Neural progenitor cell (in vitro differentiated cells): ENCODE measurements at places on chromosomes 3 and 15.
A peak's percentile ranks its signal among the peaks of the same experiment; 100 is the strongest.

- DNase-seq = no peak
Measured at GRCh38 chr3:10360478-10360877, 39.6 kb upstream of the SEC13 start.

- no peak for DNase-seq
Measured at GRCh38 chr3:72144773-72145505, 360.0 kb upstream of the PROK2 start.

GRCh38 chr3:52248816-52249547 is 3.4 kb downstream of the PPM1M start:
- DNase-seq = no peak

DNA sequence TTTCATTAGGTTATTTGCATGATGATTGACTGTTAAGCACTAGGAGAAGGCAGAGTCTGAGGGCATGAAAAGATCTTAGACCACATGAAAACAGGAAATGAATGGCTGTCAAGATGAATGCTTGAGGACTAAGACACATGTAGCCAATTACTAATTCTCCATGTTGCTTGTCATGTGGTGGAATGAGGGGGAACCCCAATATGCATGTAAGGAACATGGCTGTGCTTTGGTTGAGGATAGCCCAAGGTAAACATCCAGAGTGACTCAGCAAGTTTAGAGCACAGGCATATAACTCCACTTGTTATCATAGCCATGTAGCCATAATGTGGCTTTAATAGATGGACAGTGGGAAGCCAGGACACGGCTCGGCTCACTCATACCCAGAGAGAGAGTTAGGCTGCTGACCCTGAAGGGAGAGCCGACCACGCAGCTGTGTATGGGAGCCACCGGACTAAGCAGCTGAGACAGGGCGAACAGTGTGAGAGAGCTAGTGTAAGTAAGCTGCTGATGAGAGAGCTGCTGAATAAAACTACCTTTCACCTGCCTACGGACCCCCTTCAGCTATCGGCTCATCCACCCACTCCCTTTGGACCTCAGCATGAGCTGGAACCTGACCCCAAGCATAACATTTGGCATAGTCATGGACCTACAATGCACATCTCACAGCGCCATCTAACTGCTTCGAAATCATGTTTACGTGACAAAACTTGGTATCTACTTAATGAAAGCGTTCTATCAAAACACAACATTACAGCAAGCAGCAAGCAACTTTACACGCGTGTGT is 37.6 kb downstream of the ANO10 start:
- DNase-seq = no peak

DNA sequence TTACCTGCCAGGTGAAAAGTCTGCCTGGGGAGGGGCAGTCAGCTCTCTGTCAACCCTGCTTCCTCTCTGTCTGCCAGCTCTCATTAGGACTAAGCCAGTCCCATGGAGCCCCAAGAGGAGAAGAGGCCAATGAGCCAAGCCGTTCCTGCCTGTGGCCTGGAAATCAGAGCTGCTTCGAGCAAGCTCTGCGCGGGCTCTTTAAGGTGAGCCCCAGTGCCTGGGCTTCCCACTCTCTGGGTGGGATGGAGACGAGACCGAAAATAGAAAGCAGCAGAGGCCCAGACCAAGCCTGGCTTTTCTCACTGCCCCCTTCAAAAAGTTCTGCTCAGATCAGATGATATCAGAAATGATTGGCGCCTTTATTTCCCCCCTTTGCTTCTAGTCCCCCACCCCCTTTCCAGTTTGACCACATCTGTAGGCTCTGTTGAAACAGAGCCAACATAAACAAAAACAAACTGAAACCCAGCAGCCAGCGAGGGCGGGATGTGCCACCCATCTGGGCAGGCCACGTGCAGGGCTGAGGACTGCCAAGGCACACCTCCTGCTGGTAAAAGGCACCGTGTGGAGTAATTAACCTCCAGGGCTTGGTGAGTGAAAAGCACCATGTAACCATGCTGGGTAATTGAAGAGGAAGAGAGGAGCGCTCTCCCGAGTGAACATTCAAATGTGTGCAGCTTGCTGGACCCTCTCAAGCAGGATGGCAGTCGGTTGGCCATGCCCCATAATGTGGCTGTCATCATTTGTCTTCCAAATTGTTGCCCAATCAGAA is 471.0 kb upstream of the PROK2 start:
- no peak for DNase-seq

GRCh38 chr3:115292131-115292530 is 145.0 kb upstream of the ZBTB20 start:
- DNase-seq = no peak

DNA sequence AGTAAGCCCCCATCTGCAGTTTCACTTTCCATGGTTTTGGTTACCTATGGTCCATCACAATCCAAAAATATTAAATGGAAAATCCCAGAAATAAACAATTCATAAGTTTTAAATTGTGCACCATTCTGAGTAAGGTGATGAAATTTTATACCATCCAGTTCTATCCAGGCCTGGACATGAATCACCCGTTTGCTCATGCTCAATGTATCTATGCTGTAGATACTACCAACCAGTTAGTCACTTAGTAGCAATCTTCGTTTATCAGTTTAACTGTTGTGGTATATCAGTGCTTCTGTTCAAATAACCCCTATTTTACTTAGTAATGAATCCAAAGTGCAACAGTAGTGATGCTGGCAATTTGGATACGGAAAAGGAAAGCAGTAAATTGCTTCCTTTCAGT is 381.9 kb upstream of the AGTR1 start:
- DNase-seq = no peak

DNA sequence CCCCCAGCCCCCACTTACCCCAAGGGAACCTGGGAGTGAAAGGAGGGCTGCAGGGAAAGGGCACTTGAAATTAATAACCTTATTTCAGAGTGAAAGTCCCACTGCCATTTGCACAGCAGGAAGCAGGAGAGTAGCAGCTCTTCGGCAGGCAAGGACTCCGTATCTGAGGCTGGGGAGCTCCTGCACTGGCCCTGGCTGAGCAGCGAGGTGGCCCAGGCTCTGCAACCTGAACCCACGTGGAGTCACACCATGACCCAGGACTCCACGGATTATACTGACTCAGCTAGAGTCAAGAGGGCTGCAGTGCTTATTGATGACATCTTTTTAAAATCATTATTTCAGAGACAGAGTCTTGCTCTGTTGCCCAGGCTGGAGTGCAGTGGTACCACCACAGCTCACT is 214.5 kb downstream of the XXYLT1 start:
- no peak for DNase-seq

DNA sequence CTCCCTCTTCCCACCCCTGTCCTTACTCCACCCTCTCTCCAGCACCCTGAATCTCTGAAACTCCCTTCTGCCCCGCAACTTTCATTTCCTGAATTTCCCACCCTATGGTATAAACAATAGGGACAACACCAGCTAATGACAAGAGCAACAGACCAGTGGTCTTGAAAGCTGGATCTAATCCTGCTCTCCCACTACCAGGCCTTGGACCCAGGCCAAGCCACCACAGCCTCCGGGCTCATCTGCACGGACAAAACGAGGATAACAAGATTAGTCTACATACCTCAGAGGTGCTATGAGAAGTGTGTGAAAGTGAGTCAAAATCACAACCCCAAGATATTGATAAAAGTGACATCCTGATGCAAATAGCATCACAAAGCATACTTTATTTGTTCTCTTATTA is 128.6 kb downstream of the ERC2 start:
- DNase-seq = no peak

DNA sequence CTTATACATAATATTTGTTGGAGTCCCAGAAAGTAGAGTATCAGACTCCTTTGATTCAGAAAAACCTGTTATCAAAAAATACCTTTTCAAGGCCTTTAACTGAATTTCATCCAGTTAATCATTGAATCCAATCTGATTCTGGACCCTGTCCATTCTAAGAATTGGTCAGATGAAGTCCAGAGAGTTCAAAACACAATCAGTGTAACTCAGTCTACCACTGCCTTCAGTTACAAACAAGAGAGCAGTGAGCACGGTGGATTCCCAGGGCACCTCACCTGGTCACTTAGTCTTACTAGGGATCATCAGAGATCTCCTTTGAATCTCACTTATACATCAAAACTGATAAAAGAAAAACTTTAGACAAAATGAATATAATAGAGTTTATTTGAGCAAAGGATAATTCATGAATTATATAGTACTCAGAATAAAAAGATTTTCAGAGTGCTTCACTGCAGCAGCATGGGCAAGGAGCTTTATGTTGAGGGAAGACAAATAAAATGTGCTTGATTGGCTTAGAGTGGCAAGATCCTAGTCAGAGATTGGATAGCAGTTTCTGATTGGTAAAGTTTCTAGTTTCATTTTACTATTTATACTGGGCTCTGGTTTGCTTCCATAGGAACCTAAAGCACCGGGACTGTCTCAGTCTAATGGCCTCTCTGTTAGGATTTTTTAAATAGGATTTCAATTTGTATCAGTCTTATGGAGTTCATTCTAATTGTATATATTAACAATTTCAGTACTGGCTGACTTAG is 474.9 kb upstream of the GOLIM4 start:
- no peak for DNase-seq

DNA sequence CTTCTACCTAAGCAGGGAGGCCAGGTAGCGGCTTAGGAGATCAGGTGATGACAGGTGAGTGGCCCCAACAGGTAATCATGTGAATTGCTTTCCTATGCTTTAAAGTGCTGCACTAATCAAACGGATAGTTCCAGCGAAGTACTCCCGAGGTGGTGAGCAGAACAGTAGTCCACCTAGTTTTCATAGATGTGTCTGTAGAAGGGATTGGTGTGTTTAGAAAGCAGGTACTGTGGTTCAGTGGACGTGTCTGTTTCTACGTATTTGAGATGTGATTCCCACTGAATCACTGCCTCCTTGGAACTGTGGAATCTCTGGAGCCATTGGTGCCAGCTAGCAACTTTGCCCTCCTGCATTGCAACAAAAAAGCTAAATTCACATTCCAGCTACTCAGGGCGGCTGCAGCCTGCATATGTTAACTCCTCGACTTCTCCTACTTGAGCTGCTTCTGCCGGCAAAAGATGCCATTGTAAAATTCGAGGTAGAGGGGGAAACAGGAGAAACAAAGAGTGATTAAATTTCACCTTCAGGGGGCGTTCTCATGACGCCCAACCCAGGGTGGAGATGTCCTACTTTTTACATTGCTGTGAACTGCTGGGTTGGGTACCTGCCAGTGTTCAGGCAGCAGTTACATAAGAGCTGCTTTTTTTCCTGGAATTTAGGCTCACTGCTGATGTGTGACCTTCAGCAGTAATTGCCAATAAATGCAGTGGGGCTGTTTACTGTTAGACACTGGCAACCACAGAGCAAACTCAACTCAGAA is 227.3 kb downstream of the ITPR1 start:
- DNase-seq = peak; percentile 67

DNA sequence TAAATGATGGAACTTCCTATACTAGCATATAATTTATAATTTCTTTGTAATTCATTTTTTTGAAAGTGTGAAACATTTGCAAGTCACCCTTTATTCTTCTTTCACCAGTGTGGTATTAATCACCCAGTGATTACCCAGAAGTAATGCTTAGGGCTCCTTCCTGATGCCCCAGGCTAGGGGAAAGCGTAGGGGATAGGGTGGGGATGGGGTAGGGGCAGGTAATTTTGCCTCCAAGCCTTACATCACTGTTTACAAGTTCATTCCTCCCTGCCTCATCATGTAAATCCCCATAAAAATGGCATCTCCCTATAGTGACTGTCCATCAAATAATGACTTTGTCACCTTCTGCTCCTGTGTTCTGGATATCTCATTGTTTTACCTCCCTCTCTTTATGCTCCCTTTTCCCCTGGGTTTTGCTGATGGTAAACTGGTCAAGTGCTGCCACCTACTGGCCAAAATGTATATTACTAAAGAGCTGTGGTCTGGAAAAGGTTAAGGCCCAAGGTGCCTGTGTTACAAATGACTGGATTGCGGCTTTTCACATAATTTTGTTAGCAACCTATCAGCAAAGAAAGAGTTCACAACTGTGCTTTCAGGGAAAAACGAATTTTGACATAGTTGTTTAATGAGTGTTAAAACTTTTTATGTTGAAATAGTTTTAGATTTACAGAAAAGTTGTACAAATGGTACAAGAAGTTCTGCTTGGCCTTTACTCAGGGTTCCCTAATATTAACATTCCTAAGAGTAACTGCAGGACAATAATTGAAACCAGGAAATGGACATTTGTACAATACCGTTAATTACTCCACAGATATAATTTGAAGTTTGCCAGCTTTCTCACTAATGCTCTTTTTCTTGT is 54.7 kb downstream of the ONECUT1 start:
- peak; percentile 85 for DNase-seq

- DNase-seq = no peak
Measured at GRCh38 chr3:120931593-120931992, 23.6 kb downstream of the STXBP5L start.

DNA sequence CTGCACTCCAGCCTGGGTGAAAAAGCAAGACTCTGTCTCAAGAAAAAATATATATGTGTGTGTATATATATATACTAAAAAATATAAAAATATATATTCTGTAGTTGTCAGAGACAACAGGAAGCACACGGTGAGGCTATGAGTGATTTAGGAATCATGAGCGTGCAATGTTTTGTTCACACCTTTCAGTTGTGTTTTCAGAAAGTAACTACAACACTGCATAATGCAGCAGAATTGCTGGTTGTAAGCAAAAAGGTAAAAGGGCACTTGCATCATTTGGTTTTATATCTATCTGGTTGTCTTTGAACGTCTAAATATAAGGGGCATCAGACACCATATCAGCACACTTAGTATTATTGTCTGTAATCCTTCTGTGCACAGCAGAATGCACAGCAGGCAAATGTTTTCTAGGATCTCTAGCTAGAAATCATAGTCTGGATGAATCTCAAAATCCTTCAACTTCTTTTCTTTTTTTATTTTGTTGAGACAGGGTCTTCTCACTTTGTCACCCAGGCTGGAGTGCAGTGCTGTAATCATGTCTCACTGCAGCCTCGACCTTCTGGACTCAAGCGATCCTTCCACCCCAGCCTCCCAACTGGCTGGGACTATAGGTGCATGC is 44.8 kb downstream of the CCR3 start:
- no peak for DNase-seq

DNA sequence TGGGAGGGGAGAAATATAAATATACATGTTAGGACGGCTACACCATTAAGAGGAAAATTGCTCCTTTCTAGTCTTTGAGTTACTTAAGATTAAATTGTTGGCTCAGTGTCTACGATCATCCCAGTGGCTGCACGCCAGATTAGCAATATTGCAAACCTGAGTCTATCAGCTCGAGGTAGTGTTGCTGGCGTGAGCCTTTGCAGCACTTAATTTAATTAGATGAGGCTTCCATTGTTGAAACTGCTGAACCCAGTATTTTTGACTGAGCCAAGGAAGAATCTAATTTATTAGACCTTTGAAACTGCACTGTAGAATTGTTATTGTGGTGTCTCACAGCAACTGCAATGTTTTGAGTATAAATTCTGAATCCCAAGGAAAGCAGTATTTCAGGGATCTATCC is 782.4 kb upstream of the ROBO1 start:
- DNase-seq = no peak

GRCh38 chr3:50202353-50203112 is 2.5 kb upstream of the SLC38A3 start:
- DNase-seq = no peak

DNA sequence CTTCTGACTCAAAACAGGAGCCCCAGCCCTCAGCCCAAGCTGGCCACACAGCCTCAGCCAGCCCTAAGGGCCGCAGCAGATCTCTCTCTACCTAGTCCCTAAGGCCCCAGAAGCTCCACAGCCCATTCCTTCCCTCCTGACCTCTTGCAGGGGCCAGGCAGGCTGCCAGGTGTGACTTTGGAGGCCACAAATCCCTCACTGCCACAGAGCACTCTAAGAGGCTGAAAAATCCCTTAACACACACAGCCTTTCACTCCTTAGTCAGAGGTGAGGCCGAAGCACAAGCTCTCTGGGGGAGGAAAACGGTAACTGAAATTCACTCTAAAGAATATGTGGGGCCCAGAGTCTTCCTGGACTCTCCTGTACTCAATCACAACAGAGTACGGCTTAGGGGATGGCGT is 23.3 kb downstream of the LRRC2 start:
- no peak for DNase-seq
